ENCODE measurements at places on chromosomes 2 and 18. TPM values are rescaled to one million over a fixed set of nuclear protein-coding genes. Genes with fewer than 3 reads are reported as not detected.

The POTEI gene
- total RNA-seq, result 0.20 TPM

The ADAM23 gene
- 21.3 TPM for total RNA-seq

The GRHL1 gene
- 3.6 TPM for total RNA-seq

DNA sequence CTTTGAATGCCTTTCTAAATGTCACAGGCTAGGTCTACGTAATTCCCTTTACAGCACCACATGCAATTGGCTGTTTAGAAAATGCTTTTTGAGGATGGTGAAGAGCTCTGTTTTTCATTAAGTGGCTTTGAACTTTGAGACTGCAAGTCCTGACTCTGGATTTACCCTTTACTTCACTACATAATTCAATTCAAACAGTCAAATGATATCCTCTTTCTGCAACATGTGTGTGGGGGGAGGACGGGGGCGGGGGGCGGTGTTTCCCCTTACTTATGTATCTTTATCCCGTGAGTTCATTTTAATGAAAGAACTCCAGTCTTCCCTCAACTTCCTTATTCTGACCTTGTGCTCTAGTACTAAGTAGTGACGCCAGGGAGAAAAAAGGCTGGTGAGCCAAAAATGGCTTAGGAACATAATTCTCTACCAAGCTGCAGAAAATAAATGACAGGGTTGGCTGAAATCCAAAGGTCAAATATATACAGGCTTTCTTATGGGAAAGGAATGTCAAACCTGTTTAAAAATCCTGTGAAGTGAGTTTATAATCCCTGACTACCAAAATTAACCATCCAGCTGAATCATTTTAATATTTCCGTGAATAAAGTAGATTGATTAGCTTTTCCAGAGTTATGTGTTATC, 119.6 kb downstream of the SLC8A1 start:
- H3K27ac ChIP-seq, result no peak overlapping the region
- DNase-seq, result no peak
- no peak overlapping the region for H3K4me3 ChIP-seq
- no peaks in the 10 kb centered on the region for H3K27me3 ChIP-seq
- H3K36me3 ChIP-seq, result no peaks in the 10 kb centered on the region

- H3K36me3 ChIP-seq, result no peaks in the 10 kb centered on the region
- H3K27me3 ChIP-seq, result no peaks in the 10 kb centered on the region
- H3K4me3 ChIP-seq, result no peak overlapping the region
Measured at GRCh38 chr2:182349268-182349667, 77.6 kb downstream of the PDE1A start.

The TEKT4 gene
- total RNA-seq, result not detected

- DNase-seq, result no peak
- no peak overlapping the region for H3K27ac ChIP-seq
Measured at GRCh38 chr2:205946226-205946625, 139.7 kb downstream of the INO80D start.

DNA sequence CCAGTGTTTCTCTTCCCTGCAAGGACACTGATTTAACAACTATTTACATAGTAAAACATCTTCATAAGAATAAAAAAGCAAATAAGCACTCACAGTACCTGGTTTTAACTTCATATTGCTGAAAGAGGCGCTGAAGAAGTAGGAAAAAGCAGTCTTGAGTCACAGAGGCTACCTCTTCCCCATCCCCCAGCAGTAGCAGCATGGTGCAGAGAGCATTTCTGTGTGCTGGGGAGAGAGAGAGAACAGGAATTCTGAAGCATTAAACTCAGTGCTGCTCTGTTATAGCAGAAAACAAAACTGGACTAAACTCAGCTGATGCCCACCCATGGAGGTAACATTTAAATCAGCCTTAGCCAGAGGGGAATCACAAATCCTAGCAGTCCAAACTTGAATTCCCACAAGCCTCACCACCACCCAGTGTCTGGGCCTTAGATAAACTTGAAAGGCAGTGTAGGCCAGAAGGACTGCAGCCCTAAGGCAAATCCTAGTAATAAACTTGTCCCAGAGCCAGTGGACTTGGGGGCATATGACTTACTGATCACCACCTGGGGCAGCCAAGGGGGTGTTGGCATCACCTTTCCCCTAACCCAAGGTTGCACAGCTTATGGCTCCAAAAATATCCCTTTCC, 321.8 kb upstream of the CWC22 start:
- no peak for DNase-seq
- H3K27ac ChIP-seq, result no peak overlapping the region
- no peak overlapping the region for H3K4me3 ChIP-seq
- no peaks in the 10 kb centered on the region for H3K27me3 ChIP-seq
- no peaks in the 10 kb centered on the region for H3K36me3 ChIP-seq
- peaks cover 3% of the 10 kb centered on the region for H3K4me1 ChIP-seq

- no peak for DNase-seq
- no peak overlapping the region for H3K4me3 ChIP-seq
- no peaks in the 10 kb centered on the region for H3K36me3 ChIP-seq
Measured at GRCh38 chr2:234623521-234623991, 126.7 kb upstream of the ARL4C start.

DNA sequence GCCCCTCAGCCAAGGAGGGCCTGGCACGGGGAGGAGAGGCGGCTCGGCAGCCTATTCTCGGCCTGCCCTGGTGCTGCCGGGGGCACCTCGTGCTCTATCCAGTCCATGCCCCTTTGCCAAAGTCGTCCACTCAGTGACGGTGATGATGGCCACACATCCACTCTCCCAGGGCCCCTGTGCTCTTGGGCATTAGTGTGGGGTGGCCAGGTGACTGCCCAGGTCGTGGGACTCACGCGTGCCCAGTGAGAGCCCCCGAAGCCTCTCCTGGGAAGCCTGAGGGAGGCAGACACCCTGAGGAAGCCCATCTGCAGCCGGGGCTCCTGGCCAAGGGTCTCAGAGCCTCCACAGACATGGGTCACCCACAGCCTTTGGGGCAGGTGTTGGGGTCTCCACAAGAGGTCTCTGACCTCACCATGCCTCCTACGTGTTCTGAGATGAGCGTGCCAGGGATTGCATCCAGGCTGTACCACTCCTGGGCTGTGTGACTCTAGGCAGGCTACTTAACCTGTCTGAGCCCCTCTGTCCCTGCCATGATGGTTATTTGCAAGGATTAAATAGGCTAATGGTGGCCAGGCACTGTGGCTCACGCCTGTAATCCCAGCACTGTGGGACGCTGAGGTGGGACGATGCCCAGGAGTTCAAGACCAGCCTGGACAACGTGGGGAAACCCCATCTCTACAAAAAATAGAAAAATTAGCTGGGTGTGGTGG, 12.9 kb downstream of the RAMP1 start:
- H3K36me3 ChIP-seq, result no peaks in the 10 kb centered on the region
- DNase-seq, result no peak
- H3K4me3 ChIP-seq, result no peak overlapping the region
- H3K27ac ChIP-seq, result no peak overlapping the region
- no peaks in the 10 kb centered on the region for H3K4me1 ChIP-seq

DNA sequence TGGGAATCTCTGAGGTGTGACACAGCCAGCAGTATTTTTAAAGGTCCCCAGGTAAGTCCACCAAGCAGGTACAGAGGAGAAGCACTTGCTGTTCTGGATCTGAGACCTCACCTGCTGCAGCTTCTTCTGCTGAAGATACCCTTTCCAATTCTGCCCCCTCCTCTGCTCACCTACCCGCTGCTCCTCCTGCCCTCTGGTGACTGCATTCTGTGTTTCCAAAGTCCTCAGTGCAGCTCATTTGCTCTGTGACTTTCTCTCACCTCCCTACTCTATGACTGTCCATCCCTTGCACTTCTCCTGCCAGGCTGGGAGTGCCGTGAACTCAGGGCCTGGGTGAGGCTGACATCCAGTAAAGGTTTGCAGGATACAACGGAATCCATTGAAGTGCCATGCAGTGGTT, 205.2 kb upstream of the LYPD1 start:
- no peak for DNase-seq
- H3K27ac ChIP-seq, result no peak overlapping the region
- H3K4me3 ChIP-seq, result no peak overlapping the region
- H3K36me3 ChIP-seq, result no peaks in the 10 kb centered on the region
- no peaks in the 10 kb centered on the region for H3K4me1 ChIP-seq

- H3K4me1 ChIP-seq, result peaks cover 4% of the 10 kb centered on the region
- no peak overlapping the region for H3K27ac ChIP-seq
- DNase-seq, result no peak
- no peaks in the 10 kb centered on the region for H3K27me3 ChIP-seq
- no peak overlapping the region for H3K4me3 ChIP-seq
- no peaks in the 10 kb centered on the region for H3K36me3 ChIP-seq
Measured at GRCh38 chr2:69434753-69435152, 2.5 kb downstream of the NFU1 start.

Measured in H1 (cell line).